ENCODE measurements at places on chromosomes 1 and 21.

- no peak for DNase-seq
These were observed 21.9 kb downstream of the KIAA1614 start for GRCh38 chr1:180934563-180934962.

DNA sequence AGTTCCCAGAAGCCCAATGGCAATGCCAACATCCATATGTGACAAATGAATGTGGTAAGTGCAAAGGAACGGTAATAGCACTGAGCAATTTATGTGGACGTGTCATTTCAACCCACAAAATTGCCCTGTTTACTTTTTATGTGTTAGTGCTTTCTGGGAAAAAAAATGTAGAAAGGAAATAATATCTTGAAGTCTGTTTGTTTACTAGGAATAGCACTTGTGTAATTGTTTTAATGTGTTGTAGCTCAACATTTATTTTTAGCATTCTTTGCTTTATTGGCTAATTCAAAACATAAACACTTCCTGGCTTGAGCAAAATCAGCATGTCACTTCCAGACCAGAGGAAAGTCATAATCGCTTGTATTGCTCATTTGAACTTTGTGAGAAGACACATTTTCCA is 224.8 kb upstream of the KCNK2 start:
- DNase-seq, result no peak

DNA sequence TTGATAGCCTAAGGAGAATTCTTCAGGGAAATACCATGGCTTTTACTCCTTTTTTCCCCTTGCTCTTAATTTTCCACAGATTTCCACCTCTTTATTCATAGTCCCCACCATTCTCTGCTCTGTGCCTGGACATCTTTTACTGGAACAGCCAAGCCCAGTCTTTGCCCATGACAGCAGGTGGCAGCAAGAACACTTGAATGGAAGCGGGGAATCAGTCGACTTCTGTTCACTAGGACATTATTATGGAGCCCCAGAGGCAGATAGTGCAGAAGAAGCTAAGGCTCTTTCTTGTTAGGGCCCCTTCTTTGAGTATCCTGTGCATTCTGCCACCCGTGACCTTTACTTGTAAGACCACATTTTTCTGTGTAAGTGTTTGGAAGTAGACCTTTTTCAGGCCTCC is 6.3 kb downstream of the OR14I1 start:
- DNase-seq, result no peak

DNA sequence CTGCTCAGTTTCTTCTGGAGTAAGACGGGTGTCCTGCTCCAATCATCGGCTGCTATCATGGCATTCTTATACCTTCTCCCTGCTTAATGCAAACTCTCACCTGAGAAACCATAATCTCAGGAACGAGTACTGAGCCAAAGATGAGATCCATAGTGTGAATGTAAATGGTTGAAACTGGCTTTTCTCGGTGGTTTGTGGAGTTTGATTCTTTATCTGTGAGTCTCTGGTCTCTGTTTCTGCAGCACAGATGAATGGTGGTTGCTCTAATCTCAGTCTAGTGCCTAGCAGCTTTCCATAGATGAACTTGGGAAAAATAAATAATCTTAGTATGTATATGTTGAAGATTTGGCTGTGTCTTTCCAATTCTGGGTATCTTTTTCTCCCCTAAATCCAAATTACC is 274.4 kb downstream of the HHAT start:
- no peak for DNase-seq

Data from stimulated activated naive CD4-positive, alpha-beta T cell (primary cell).